ENCODE measurements at places on chromosomes 12 and 14.

DNA sequence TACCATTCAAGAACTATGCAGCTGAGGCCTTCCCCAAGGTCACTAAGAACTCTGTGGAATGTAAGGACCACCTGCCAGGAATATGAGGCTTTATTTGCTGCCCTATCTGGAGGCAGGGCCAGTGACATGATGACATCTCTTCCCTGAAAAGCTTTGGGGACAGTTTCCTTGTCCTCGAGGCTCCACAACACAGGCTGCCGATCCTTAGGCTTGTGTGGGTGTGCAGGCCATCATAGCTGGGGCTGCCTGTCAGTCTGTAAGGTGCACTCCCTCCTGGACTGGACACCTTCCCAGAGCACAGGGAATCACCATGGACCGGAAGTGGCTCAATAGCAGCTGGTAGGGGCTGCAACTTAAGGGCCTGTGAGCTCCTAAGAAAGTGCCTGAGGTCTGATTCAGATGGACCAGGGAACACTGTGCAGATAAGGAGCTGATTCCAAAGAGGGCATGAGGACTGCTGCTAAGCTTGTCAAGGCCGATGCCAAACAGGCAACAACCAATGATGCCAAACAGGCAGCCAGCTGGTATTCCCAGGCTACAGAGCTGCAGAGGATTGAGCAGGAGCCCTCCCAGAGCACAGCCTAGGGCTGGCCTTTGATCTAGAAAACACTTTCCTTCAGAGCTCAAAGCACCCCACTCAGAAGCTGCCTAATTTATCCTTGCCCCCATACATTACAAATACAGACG is 84.3 kb downstream of the CRACR2A start:
- no peak for DNase-seq

DNA sequence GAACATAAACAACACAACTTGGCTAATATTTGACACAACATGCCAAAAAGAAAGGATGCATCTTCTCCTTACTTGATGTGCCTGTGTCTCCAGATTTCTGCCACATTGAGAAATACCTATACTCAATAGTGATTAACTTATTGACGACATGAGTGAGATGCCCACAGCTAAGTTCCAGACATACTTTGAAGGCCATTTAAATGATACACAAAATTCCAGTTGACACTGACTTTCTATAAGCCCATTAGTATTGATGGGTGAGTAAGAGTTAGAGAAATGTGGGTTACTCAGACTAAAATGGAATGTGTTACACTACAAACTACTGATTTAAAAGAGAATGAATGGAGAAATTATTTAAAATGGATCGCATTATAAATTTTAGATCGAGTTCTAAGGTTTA is 838.2 kb upstream of the MGAT4C start:
- no peak for DNase-seq

DNA sequence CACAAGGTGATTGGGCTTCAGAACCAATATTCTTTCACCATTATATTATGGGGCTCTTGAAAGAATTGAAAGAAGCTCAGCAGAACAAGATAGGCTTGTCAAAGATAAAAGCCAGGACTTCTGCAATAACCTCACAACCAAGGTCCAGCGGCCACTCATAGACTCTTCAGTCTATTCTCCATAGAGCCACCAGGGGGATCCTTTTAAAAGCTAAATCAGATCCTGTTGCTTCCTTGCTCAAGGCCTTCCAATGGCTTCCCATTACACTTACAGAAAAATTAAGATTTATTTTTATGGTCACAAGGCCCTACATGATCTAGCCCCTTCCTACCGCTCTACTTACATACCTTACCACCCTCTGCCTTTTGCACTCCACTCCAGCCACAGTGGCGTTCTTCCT is 169.6 kb downstream of the C12orf42 start:
- DNase-seq = no peak

DNA sequence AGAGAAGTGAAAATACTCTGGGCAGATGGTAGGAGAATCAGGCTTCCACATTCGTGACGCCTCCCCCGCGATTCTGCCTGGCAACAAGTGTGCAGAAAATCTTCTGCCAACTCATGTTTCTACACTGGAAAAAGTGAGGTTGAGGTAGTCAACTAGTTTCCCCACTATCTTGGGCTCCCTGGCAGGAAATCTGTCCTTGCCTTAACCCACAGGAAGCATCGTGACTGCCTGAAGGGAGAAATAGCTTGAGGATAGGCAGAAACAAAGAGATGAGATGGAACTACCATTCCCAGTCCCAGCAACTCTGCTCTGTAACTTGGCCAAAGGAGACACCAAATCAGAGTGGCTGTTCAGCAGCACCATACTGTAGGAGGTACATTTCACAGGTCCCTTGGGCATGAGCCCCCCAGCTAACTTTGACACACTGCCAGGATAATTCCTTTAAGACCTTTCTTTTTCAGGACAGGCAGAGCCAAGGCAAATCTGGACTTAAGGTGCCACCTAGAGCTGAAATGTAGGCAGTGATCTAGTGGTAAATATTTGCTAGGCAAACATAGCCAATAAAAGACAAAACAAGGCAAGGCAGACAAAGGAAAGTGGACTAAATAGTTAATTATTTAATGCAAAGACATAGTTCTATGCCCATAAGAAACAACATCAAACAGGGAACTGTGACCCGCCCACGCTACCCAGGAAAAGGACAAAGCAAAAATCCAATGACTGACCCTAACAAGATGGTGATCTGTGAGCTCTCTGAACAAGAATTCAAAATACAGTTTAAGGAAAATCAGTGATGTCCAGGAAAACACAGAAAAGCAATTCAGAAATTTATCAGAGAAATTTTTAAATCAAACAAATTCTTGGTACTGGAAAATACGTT is 205.1 kb downstream of the PTPRO start:
- no peak for DNase-seq

DNA sequence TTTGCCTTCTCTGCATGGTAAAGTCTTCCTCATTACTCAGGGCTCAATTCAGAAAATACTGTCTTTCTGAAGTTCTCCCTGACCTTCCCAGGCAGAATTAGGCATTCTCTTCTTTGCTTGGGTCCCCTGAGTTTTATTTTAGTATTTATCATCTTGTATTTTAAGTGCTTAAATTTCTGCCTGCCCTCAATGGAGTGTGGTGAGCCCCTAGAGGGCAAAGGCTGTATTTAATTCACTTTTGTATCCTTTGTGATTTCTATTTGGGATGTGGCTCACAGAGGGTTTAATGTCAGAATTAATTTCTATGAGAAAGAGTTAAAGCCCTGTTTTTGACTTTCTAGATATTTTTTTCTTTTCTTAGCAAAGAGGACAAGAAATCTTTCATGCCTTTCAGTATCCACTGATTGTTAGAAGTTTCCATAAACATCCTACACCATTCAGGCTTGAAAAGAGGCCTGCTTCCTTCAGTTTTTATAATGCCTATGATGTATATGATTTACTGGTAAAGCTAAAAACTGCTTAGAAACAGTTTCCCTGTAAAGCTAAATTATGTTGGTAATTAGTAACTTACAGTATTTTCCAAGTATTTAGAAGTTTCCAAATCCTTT is 55.6 kb upstream of the PTPRB start:
- DNase-seq = no peak

GRCh38 chr14:81363746-81364378 is 36.3 kb downstream of the STON2 start:
- DNase-seq = no peak

- no peak for DNase-seq
Measured at GRCh38 chr14:95362138-95362494, 42.4 kb upstream of the CLMN start.

- DNase-seq = no peak
Measured at GRCh38 chr12:42587601-42588523, 1.7 kb downstream of the PRICKLE1 start.

GRCh38 chr14:77859934-77860570 is 60.1 kb downstream of the ADCK1 start:
- DNase-seq = no peak

GRCh38 chr14:38125481-38126037 is 82.1 kb upstream of the SSTR1 start:
- DNase-seq = no peak

DNA sequence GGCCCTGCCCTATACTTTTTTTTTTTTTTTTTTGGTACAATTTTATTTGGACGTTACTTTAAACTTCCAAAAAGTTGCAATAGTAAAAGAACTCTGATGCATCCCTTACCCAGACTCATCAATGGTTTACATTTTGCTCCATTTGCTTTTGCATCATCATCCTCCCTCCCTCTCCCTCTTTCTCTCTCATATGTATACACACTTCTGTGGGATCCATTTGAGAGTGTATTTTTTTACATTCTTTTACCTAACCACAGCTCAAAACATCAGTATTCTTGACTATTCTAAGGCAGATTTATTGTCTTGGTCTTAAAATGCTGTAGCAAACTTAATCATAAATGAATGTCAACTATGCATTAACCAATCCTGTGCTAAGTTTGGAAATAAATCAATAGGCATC is 111.6 kb downstream of the PRICKLE1 start:
- DNase-seq = no peak

- DNase-seq = no peak
Measured at GRCh38 chr12:42575717-42576116, 13.8 kb downstream of the PRICKLE1 start.

GRCh38 chr12:9361879-9362326 is 153.7 kb upstream of the PZP start:
- DNase-seq = no peak

GRCh38 chr14:103186909-103187586 is 63.8 kb downstream of the TNFAIP2 start:
- no peak for DNase-seq

- no peak for DNase-seq
Measured at GRCh38 chr12:97560350-97560749, 97.7 kb downstream of the RMST start.

- no peak for DNase-seq
Measured at GRCh38 chr14:79466938-79467527, 744.3 kb downstream of the DIO2 start.

GRCh38 chr12:103801709-103802585 is 39.1 kb downstream of the NT5DC3 start:
- no peak for DNase-seq

GRCh38 chr12:90390947-90391346 is 564.0 kb downstream of the CCER1 start:
- no peak for DNase-seq

- no peak for DNase-seq
Measured at GRCh38 chr12:22046968-22047390, 961 bp downstream of the CMAS start.

DNA sequence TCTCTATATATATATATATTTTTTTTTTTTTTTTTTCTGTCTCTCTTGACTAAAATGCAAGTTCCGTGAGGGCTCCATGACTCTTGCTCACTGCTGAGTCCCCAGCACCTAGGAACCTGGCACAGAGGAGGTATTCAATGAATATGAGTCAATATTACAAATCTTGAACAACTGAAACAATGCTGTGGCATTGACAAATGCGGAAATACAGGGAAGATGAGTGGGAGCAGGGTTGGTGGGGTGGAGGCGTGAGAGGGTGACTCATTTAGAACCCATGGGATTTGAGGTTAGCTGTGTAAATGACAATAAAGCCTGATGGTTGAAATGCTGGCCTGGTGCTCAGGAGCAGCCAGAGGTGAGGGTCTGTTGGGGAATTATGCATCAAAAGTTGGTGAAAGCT is 121.7 kb upstream of the FUT8 start:
- peak; percentile 48 for DNase-seq

- DNase-seq = no peak
Measured at GRCh38 chr12:87985069-87985675, 44.0 kb downstream of the C12orf50 start.

DNA sequence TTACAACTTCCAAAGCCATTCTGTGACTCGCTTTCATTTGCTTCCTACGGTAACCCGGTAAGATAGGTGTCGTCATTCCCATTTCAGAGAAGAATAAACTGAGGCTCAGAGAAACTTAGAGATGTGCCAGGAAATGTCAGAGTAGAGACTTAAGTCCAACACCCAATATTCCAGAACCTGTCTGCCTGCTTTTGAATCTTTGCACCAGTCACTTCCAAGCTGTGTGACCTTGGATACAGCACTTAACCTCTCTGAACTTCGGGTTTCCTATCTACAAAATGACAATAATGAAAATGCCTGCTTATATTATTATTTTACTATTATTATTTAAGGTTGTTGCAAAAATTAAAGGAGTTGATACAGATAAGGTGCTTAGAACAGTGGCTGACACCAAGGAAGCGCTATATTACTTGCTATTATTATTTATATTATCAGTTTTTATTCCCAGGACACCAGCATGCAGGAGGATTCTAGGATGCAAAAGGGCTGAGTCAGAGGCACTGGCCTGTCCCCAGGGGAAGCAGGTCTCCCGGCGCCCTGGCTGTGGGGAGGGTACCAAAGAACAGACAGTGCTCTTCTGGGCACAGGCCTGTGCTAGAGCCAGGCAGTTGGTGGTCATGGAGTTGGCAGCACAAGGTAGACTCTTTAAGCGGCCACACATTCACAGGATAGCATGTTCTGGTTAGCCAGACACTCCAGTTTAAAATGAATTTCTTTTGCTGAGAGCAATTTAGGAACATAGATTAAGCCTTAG is 5.4 kb downstream of the HSPB8 start:
- DNase-seq = no peak

DNA sequence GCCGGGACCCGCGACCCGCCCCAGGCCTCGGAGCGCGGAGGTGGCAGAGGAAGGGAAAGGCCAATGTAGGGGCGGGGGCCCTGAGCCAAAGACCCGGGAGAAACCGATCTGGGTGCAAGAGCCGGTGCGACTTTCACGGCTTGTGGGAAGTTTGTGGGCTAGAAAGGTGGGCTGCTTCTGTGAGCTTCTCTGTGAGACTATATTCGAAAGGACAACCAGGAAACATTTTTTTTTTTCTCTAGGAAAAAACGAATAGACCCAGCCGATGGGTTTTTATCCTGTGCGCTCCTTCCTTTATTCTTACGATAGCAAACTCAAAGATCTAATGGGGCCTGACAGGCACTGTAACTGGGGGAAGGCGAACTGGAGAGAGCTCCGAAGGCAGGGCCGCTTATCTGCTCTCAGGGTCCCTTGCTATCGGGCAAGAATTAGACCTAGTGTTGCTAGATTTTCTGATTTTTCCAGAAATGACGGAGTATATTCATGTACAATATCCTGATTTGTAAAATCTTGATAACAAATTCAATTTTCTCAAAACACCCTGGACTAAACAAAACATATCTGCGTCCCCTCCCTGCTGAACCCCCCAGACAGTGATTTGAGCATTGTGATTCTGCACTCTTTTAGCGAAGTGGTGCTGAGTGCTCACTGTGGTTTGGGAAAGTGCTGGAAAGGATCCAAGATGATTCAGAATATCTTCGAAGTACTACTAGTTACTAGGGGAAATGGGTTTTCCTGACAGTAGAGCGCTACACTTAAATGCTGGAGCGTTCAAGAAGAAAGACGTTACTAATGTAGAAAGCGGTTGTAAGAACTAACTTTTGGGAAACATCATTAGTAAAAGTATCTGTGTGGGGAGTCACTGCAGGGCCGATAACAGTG is 563 bp upstream of the STXBP6 start:
- DNase-seq = no peak
